ENCODE measurements at places on chromosomes 12 and 14. TPM values are rescaled to one million over a fixed set of nuclear protein-coding genes. Genes with fewer than 3 reads are reported as not detected.

DNA sequence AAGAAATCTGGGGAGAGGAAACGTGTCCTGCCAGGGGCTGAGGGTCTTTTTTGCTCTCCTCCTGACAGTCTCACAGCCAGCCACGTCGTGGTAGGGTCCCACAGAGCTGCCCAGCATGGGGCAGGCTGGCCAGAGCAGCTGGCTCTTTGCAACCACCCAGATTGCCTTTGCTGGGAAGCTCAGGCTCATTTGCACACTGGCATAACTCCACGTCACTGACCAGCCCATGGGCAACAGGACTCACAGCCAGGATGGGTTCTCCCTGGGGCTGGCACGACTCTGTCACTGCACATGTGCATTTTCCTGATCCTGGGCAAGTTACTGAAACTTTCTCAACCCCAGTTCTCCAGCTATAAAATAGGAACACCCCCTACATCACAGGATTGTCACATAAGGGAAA is 242.2 kb downstream of the DPF3 start:
- no peak for DNase-seq

DNA sequence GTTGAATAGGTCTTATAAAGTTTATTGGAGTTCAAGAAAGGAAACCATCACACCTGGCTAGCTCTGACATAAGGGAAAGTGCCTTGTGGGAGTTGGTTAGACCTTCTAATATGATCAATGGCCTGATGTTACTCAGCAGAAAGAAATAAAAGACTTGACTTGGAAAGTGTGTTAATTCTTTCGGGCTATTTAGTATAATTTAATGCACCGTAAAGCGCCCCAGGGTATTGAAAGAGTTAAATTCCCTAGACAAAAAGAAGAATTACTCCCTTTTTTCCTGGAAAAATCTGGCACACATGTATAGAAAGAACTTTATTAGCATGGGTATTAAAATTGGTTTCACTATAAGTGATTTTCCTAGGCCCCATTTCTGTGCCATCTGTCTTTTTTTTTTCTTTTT is 1125.7 kb upstream of the FLRT2 start:
- DNase-seq: no peak

GRCh38 chr12:127414636-127415035 is 852.3 kb upstream of the TMEM132C start:
- no peak for DNase-seq

GRCh38 chr14:76034566-76034965 is 49.0 kb downstream of the IFT43 start:
- DNase-seq: no peak

GRCh38 chr14:20935303-20935984 is 19.8 kb upstream of the RNASE2 start:
- DNase-seq: no peak

DNA sequence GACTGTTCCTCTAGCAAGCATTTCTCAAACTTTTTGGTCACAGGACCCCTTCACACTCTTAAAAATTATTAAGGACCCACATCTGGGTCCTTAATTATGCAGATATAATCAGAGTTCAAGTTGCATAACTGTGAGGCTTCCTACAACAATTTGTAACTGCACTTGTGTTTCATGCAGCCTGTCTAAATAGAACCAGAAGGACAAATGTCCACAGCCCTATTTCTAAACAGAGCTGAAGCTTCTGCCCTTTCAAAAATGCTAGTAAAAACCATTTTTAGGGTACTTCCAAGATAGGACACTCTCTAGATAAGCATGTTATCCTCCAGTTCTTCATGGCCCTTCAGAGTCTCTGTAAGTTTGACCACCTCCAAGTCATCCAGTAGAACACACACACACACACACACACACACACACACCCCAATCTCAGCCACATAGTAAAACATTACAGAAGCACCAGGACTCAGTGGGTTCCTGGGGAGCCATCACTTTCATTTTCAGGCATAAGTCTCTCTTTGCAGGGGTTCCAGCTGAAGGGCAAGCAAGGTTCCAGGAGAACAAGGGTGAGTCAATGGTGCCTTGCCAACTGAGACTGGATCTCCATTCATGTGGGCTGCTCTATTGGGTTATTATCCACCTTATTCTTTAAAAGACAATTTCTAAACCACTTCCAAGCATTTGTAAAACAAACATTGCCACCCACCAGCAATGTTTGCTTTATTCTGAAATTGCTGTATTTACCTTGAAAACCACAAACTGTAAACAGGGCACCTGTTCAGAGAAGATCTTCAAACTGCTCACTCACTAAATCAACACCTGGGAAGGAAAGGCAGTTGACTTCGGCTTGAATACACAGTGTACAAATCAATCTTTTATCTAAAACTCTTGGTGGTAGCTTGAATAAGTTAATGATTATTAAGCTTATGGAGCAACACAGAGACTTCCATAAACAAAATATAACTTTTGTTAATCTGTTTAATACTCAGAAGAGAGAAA is 64.1 kb downstream of the ITPR2 start:
- no peak for DNase-seq

GRCh38 chr12:76025601-76026575 is 5.7 kb downstream of the PHLDA1 start:
- DNase-seq: no peak

DNA sequence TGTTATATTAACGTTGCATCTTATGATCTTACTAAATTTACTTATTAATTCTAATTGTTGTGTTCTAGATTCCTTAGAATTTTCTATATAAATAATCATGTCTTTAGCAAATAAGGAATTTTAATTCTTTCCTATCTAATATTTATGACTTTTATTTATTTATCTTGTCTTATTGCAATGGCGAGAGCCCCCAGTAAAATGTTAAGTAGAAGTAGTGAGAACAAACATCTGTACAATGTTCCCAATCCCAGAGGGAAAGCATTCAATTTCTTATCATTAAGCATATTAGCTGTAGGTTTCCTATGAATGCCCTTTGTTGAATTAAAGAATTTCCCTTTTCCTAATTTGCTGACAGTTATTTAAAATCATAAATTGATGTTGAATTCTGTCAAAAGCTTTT is 203.7 kb upstream of the OTX2 start:
- DNase-seq: no peak

DNA sequence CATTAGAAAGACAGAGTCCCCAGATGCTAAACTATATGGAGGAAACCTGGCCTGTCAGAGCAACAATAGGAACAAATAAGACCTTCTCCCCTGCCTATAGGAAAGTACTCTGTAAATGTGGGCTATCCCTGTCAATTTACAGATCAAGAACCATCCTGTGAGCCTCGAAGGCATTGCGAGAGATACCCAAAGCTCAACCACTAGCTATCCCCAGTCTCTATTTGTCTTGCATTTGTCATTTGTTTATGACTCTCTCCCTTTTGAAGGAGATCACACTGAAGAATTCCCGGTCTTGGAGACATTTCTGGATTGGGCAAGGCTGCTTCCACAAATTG is 42.7 kb upstream of the DHRS4 start:
- DNase-seq: no peak

DNA sequence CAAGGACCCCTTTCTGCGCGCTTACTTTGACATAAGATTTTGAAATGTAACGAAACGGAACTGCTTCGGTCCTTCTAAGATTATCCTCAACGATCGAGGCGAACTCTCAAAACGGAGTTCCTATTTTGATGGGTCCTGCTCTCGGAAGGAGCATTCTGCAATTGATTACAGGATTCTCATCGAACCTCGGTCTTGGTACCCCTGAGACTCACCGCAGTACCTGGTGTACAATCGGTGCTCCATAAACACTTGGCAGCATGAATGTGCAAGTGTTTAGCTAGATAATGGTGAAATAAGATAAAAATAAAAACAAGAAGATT is 530 bp upstream of the NEMF start:
- no peak for DNase-seq

GRCh38 chr12:62805517-62805916 is 129.4 kb downstream of the PPM1H start:
- DNase-seq: no peak

DNA sequence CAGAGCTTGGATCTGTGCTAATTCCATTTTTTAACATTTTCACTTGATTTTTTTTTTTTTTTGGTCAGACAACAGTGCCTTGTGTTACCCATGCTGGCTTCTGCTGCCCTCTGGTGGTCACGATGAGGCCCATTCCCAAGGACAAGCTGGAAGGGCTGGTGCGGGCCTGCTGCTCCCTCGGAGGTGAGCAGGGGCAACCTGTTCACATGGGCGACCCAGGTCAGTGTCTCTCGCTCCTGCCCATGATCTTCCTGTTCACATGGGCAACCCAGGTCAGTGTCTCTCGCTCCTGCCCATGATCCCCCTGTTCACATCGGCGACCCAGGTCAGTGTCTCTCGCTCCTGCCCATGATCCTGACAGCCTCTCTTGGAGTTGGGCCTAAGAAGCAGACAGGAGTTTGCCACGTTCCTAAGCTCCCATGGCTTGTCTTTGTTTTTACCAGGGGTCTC is 59.4 kb downstream of the DGLUCY start:
- DNase-seq: peak; percentile 52

DNA sequence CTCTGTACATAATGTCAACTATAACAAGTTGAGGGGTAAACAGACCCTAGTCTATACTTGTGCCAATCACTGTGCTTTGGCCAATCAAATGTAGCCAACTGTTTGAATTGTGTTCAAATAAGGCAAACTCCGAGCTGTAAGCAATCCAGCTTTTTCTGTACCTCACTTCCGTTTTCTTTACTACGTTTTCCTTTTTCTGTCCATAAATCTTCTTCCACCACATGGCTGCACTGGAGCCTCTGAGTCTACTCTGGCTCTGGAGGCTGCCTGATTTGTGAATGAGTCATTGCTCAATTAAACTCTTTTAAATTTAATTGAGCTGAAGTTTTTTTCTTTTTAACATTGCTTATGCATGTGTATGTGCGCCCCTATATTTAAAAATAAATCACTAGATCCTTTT is 29.7 kb downstream of the CLEC1A start:
- DNase-seq: peak; percentile 46

GRCh38 chr12:115569345-115570068 is 708.0 kb downstream of the MED13L start:
- DNase-seq: no peak

DNA sequence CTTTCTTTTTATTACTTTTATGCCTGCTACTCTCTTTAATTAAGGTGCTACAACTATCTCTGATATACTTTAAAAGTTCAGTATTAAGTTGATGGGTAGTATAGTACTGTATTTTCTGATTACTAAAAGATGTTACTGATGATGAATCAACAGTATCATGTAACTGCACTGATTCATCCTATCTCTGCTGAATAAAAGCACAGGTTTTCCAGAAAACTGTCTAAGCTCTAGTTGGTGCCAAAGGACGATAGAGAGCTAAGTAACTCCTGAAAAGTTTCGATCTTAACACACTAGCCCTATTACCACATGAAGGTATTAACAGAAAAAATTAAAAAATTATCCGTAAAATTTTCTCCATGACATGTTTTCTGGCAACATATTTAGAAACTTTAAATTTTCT is 2.1 kb downstream of the SCAF11 start:
- DNase-seq: no peak

DNA sequence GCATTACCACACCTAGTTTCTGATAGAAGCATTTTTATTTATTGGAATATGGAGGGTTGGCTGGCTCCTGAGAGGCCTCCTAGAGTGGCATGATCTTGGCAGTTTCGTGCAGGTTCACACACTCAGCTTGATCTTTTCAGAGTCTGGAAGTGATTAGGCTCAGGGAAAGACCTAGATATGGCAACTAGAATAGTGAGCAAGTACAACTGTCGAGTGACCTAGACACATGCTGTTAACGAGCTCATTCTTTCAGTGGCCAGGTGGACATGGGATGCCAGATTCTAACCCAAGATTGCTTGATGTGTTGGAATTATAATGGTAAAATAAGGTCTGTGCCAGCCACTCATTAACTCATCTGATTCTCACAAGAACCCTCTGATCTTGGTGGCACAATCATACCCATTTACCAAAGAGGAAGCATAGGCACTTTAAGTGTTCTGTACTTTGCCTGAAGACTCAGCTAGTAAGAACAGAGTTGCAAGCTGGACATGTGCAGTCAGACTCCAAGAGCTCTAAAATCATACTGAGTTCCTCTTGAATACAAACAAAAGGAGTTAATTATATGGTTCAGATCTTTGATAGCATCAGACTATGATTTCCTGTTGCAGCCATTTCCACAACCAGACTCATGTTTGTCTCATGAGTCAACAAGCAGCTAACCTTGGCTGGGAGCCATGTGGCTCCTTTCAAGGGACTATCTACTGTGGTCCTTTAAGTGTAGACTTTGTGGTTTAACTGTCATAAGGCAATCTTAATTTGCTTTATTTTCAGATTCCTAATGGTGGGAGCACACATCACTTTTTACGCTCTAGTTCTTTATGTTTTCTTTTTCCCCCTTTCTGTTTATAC is 144.2 kb downstream of the PLEKHA5 start:
- peak; percentile 59 for DNase-seq

DNA sequence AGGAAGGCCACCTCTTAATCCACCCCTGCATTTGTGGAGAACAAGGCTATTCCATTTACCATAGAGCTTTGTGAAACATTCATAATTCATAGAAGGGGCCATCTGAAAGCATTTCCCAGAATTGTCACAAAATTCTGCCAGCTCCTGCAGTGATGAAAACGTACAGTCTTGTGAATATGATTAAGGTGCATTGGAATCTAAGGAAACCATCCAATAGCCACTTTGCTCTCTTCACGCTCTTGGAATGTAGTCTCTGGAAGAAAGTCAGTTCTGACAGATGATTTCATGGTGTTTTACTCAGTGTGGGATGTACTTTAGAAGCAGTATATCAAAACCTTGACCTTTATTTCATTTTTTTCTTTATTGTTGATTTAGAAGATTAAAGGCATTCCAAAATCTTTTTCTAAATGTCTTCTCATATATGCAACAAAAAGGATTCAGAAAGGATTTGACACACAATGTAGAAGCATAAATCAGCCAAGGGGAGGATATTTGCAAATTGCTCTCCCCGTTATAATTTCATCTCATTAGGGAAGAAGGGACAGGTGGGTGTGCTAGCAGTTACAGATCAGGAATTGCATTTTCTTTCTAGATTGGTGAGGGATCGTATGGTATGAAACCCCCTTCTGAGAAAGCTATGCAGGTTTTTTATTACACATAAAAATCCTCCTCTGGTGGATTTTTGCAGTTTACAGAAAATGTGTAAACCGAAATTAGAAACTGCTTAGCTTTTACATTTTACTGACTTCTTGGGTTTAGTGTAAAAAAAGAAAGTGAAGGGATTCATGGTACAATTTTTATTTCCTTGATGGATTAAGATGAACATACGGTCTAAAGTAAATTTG is 390.2 kb downstream of the LRIG3 start:
- peak; percentile 15 for DNase-seq

TIGAR gene
- 3.6 TPM for total RNA-seq

NKX2-1 gene
- not detected for total RNA-seq

TMEM233 gene
- 1.4 TPM for total RNA-seq

TSPAN8 gene
- total RNA-seq: 10.2 TPM

AMDHD1 gene
- 0.16 TPM for total RNA-seq

CCT2 gene
- 206 TPM for total RNA-seq

All from urinary bladder (tissue), 4 donors.